Vein endothelial cell (primary cell): ENCODE measurements at places on chromosomes 12 and 14. TPM values are rescaled to one million over a fixed set of nuclear protein-coding genes. Genes with fewer than 3 reads are reported as not detected.

Gene LGR5
- not detected in 2 replicates for total RNA-seq

Gene NID2
- total RNA-seq: 31.7 and 156 TPM in 2 replicates

Gene PTPN6
- total RNA-seq: 1.2 and 2.0 TPM in 2 replicates

Gene IGF1
- 0.33 and 1.4 TPM in 2 replicates for total RNA-seq

Gene LMO3
- total RNA-seq: under 0.01 TPM in 1 of 2 replicates, not detected in the other

Gene KRT80
- 2.4 and 7.2 TPM in 2 replicates for total RNA-seq

Gene TSHR
- not detected in 2 replicates for total RNA-seq

Gene BEGAIN
- 0.10 TPM in 1 of 2 replicates, not detected in the other for total RNA-seq

Gene RSRC2
- total RNA-seq: 36.9 and 48.1 TPM in 2 replicates

Gene EDDM3A
- total RNA-seq: not detected in 2 replicates

Gene ACVRL1
- 417 and 629 TPM in 2 replicates for total RNA-seq

Gene TSPAN9
- total RNA-seq: 71.5 and 79.3 TPM in 2 replicates

Gene CMKLR1
- total RNA-seq: under 0.01 and 0.10 TPM in 2 replicates

Gene KRT81
- total RNA-seq: not detected in 2 replicates

Gene RBMS2
- 49.0 and 59.4 TPM in 2 replicates for total RNA-seq

Gene CCDC177
- total RNA-seq: not detected in 2 replicates

Gene PLEKHD1
- not detected in 2 replicates for total RNA-seq

Gene KRT78
- total RNA-seq: not detected in 2 replicates

Gene TAS2R42
- not detected in 2 replicates for total RNA-seq

Gene GARIN6
- not detected in 2 replicates for total RNA-seq

Gene CLEC4C
- not detected in 2 replicates for total RNA-seq

Gene MUCL1
- not detected in 2 replicates for total RNA-seq

Gene CFAP54
- total RNA-seq: 15.0 and 16.0 TPM in 2 replicates

Gene MYF5
- not detected in 2 replicates for total RNA-seq

Gene CCDC196
- not detected in 2 replicates for total RNA-seq

Gene PCNX4
- 68.9 and 79.3 TPM in 2 replicates for total RNA-seq
